ENCODE measurements at places on chromosomes 13 and 19. TPM values are rescaled to one million over a fixed set of nuclear protein-coding genes. Genes with fewer than 3 reads are reported as not detected.

DNA sequence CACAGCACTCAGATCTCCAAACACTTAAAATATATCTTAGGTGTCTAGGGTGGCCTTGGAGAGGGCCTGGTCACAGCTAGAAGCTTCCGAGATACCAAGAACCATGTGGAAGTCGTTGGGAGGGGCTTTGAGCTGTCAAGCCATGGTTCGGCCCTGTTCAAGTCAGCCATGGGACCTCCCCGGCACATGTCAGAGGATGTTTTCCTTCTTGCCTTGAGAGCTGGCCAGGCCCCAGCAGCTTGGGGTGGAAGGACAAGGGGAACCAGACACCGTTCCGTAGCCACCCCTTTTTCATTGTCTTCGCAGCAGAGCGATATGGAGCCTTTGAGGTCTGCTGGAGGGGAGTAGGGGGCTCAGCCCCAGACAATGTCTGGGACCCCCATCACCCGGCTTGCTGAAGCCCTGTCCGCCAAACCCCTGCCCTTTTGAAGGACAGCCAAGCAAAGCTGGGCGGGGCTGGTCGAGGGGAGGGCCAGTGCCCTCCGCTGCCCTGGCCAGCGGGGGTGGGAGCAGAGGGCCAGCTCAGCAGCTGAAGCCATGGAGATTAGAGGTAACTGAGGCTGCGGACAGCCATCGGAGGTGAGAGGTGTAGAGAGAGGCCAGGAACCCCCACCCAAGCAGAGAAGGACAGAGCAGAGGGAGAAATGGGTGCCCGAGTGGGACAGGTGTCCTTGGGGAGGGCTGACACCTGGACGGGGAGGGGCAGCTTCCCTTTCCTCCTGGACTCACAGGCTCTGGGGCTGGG is 435 bp downstream of the KLK11 start:
- no peak for DNase-seq

- no peak for DNase-seq
These were observed 6.9 kb upstream of the JUNB start for GRCh38 chr19:12784394-12784870.

GRCh38 chr19:37303591-37304171 is 67.2 kb upstream of the ZNF527 start:
- DNase-seq: peak; percentile 32

DNA sequence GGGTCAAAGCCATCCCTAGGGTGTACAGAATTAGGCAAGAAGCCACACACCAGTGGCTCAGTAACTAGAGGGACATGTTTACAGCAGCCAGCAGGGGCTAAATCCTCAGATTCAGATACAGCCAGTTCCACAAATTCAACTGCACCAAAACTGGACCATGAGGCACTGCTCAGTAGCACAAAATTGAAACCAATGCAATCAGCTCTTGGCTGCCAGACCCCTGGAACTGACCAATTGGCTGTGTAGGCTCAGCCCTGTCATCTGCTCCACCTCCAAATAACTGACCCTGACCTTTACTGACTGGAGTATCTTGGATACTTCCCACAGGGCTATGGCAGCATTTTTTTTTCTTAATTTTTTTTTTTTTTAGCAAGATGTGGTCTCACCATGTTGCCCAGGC is 226.5 kb downstream of the FOXO1 start:
- DNase-seq: no peak

Gene SMAD9
- total RNA-seq: 1.7 TPM

Gene ZNF766
- 12.1 TPM for total RNA-seq

Gene PDCD2L
- 28.3 TPM for total RNA-seq

Gene ZNF101
- total RNA-seq: 5.2 TPM

Data from myocyte (in vitro differentiated cells).